ENCODE measurements at places on chromosomes 2 and 18.

- no peak for DNase-seq
These were observed 382.5 kb downstream of the ERBB4 start for GRCh38 chr2:212156088-212156487.

GRCh38 chr2:223459328-223459939, 142.7 kb downstream of the SCG2 start:
- DNase-seq = no peak

DNA sequence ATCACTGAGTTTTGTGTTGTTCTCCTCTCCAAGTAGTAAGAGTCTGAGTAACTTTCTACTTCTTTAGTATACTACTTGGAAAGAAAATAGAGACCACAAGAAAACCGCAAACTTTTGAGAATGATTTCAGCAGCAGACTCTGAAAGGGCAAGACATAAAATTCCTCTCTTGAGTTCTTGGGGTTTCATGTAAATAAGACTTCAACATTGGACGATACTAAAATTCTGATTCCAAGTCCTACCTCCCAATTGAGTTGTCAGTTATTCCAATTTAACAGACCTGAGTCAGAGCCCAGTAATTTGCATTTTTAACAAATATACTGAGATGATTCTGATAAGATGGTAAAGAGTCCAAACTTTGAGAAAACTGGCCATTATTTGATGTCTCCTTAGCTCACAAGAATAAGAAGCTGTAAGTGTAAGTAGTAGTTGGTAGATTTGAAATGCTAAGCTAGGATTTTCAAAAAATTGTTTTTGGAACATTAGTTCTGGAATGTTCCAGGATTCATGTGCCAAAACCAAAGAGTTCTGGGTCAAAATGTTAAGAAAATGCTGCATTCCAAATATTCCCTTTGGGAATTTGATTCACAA, 261.6 kb upstream of the SPOPL start:
- DNase-seq = no peak

DNA sequence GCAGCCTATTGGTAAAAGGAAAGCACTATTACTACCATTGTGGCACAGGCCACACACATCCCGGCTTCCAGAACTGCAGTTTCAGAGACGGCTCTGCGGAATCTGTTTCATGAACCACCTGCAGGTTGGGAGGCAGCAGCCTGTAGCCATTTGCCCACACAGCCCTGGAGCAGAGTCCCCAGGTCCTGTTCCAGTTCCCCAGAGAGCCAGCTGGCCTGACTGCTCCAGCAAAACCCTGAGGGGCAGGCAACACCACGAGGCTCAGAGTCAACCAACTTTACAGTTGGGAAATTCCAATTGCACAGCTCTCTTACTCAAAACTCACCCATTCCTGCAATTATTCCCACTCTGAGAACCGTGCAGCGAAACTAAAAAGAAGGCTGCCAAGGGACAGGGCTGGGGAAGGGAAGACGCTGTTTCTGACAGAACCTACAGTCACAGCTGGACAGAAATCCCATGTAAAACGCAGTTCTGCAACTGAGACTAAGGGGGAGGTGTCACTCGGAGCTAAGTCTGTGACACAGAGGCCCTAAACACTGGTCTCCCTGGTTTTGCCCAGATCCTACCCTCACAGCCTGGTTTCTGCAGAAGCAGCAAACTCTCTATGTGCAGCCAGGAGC, 219.4 kb downstream of the TMEM163 start:
- no peak for DNase-seq

- DNase-seq = no peak
These were observed 1.8 kb downstream of the ACVR1 start for GRCh38 chr2:157874348-157874747.

DNA sequence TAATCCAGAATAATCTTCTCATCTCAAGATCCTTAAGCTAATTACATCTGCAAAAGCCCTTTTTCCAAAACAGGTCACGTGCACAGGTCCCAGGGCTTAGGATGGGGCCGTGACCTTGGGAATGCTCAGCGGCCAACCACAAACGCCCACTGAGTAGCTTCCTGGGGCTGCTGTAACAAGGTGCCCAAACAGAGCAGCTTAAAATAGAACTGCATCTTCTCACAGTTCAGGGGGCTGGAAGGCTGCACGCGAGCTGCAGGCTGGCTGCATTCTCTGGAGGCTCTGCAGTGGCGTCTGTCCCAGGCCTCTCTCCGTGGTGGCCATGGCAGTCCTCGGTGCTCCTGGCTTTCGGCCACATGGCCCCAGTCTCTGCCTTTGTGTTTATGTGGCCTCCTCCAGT, 31.9 kb downstream of the ADI1 start:
- DNase-seq = no peak

GRCh38 chr2:1723397-1724042, 20.8 kb downstream of the PXDN start:
- no peak for DNase-seq

DNA sequence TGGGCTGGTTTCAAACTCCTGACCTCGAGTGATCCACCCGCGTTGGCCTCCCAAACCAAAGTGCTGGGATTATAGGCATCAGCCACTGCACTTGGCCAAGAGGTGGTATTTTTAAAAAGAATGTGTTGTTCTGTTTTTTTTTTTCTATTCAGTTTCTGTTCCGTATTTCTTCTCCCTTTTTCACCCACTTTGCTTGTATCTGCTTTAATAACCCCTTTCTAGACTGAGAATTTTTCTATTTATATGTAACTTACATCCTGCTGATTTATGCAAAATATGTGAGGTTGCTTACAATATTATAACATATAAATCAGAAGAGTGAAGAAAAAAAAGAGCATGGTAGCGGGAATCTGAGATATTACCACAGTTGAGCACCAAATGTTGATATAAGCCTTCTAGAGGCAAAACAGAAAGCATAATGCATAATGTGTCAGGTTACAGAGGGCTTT, 17.2 kb upstream of the LYPD6B start:
- no peak for DNase-seq

DNA sequence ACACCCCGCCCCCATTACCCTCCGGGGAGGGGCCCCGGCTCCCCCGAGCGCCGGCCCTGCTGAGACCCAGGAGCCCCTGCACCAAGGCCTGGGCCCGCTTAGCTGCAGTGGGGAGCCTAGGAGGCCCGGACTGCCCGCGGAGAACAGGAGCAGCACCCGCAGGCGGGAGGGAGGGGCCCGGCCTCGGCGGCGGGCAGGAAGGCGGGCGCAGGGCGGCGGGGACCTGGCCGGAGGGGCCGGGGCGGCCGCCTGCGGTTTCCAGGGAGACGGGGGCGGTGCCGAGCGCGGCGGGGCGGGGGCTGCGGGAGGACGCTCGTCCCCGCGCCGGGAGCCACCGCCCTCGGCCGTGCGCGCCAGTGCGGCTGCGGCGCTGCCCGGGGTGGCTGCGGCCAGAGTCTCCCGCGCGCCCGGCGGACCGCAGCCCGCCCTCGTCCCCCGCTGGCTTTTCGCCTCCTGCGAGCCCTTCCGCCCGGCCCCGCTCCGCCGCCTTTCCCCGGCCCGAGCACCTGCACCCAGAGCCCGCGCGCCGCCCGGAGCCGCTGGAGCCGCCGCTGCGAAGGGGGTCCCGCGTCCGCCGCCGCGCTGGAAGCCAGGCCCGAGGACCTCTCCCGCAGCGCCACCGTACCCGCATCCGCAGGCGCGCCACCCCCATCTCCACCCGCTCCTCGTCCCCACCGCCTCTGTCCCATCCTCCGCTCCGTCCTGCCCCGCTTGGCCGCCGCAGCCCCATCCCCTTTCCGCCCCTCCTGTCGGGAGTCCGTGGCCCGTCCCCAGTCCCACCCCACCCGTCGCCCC, 17.2 kb downstream of the GPC1 start:
- no peak for DNase-seq

DNA sequence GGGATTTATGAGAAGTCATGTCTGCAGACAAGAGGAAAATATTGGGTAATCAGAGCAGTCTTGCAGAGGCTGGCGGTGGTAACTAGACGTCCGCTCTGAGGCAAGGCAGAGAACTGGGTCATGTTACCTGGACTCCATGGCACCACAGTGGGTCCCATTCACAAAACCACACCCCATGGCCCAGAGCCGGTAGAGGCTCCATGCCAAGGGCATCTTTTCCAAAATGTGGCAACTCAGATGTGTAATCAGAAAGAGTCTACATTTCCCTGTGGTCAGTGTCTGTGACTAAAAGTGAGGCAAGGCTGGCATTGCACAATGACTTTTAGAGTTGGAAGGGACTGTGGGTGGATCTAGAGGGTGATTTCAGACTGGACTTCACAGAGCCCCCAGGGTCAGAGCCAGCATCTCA, 113.1 kb downstream of the MREG start:
- DNase-seq = no peak

- no peak for DNase-seq
These were observed 168.8 kb downstream of the TXNL1 start for GRCh38 chr18:56469582-56469981.

GRCh38 chr2:71880846-71881610, 266.6 kb downstream of the CYP26B1 start:
- no peak for DNase-seq

DNA sequence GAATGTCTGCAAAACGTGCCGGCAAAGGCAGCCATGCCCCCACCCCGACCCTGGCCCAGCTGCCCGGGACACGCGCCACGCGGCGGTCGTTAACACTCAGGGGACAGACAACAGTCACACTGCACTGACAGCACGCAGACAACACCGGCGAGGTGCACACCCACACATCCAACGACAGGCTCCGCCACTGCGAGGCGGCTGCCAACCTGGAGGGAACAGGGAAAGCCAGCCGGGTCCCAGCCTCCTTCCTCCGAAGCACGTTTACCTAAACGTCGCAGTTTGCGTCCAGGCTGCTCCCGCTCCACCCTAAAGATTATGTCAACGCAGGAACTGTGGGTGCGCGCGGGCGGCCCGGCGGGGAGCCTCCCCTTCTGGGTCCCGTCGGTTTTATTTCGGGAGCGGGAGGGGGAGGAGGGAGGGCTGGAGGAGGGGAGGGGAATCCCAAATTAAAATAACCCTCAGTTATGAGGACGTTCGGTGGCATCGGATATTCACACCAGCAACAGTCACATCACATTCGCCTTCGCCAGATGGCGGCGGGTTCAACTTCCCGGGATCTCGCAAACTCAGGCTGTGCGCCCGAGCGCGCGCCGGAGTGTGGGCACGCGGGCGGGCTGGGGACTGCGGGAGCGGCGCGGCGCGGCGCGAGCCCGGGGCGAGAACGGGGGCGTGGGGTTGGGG, 644 bp downstream of the PTGR3 start:
- DNase-seq = peak; percentile 30

DNA sequence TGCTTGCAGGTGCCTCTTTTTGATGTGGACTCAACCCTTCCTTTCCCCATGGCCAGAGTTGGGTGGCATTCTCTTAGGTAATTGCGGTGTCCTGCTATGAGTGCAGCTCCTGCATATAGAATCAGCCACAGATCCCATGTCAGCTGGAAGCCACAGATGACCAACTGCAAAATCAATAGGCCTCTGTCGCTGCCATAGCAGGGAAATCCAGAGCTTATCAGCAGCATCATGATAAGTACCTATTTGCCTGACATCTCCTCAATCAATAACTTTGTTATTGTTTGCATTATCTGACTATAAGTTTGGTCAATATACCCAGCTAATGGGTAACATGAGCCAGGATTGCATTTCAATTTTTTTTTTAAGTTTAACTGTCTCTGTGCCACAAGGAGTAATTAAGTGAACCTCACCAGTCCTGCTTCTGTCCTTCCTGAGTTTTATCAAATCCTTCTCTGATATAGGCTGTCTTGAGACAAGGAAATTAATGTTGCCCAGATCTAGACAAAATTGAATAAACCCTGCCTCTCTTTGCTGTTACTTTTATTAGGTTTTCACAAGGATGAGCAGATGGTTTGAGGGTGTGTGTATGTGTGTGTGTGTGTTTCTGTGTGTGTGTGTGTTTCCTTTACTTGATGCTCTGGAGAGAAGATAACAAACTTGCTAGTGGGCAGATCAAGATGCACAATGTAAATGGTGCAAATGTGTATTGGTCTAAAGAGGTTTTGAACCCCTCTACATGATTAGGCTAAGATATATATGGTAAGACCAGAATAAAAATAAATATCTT, 59.6 kb upstream of the CREB1 start:
- DNase-seq = no peak

DNA sequence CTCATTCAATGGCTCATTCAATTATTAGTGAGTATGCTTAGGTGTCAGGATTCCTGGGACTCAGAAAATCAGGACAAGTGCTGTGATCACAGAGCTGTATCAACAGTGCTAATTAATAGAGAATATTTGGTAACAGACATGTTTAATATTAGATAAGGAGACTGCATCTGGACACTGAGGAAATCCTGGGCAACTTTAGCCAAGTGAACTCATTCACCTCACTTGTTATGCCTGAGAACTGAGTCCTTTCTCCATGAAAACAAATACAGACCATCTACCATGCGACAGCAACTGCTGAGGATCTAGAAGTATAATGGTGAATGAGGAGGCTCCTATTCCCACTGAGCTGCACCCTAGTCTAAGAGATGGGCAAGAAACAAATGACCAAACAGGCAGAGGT, 23.1 kb upstream of the ATP8B1 start:
- DNase-seq = no peak

DNA sequence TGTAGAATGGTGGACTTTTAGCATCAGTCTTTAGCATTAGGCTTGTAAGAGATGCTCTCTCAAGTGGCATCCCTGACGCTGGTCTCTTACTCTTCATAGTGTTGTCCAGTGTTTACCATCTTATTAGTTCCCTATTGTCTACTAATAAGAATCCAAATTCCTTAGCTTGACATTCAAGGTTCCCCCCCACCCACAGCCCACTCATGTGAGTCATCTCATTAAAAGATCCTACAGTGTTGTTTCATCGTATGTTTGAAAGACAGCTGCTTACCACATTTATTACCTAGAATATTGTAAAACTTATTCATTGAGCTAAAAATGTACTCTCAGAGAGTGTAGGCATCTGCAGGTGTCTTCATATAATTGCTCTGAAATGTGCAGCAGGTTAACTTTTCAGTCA, 28.5 kb downstream of the EIF5B start:
- DNase-seq = no peak

DNA sequence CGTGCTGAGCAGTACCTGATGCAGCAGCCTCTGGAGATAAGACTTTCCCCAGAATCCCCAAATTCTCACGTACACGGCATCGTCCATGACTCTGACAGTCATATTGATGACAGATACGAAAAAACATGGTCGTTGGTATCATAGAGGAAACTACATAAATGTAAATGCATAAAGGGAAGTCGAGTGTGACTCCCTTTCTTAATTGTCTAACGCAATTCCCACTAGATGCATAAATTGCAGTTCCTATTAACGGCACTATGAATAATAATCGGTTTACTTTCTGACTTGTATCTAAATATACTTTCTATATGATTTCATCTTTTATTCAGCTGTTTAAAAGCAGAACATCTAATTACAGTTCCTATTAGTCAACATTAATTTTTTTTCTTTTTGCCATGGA, 322.6 kb upstream of the REV1 start:
- no peak for DNase-seq

- DNase-seq = no peak
These were observed 40.6 kb upstream of the CCNYL1 start for GRCh38 chr2:207670887-207671286.

- no peak for DNase-seq
These were observed 45.6 kb downstream of the ZNF519 start for GRCh38 chr18:14086458-14087231.

DNA sequence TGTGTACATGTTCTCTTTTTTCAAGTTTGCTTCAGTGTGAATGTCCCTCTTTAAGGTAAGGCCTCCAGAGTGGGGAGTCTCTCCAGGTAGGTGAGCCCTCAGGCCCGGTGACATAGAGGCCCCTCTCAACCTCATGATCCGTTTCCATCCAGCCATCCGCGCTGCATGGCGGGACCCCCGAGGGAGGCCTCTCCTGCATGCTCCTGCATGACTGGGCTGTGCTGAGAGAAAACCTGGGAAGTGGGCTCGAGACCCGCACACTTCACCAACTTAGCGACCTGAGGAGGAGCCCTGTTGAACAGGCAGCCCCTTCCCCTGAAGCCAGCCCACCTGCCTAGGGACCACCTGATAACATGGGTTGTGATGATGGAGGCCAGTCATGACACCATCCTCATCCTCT, 131.3 kb upstream of the EPAS1 start:
- DNase-seq = no peak
